Activated naive CD8-positive, alpha-beta T cell treated with anti-CD3 and anti-CD28 coated beads, Interleukin-2, amount 10 ng/mL, durations not matched to agents 7 days and 5 days (primary cell): ENCODE measurements at places on chromosomes 13 and 19. TPM values are rescaled to one million over a fixed set of nuclear protein-coding genes. Genes with fewer than 3 reads are reported as not detected.

DNA sequence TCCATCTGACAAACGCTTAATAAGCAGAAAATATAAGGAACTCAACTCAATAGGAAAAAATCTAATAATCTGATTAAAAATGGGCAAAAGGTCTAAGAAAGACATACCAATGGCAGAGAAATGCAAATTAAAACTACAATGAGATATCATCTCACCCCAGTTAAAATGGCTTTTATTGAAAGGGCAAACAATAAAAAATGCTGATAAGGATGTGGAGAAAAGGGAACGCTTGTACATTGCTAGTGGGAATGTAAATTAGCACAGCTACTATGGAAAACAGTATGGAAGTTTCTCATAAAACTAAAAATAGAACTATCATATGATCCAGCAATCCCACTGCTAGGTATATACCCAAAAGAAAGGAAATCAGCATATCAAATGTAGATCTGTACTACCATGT lies 508.8 kb upstream of the GPC6 start:
- H3K27me3 ChIP-seq: no peaks in the 10 kb centered on the region
- H3K27ac ChIP-seq: no peak overlapping the region
- H3K4me1 ChIP-seq: no peaks in the 10 kb centered on the region
- H3K36me3 ChIP-seq: no peaks in the 10 kb centered on the region

- H3K4me1 ChIP-seq: no peaks in the 10 kb centered on the region
- H3K36me3 ChIP-seq: no peaks in the 10 kb centered on the region
- H3K27ac ChIP-seq: no peak overlapping the region
- H3K4me3 ChIP-seq: no peak overlapping the region
- H3K27me3 ChIP-seq: peaks cover 17% of the 10 kb centered on the region
These were observed 199.4 kb downstream of the ENOX1 start for GRCh38 chr13:43587376-43587775.

TM9SF2 gene
- 58.4 TPM for total RNA-seq

- no peak overlapping the region for H3K4me3 ChIP-seq
- peaks cover 2% of the 10 kb centered on the region for H3K27me3 ChIP-seq
- H3K27ac ChIP-seq: no peak overlapping the region
- H3K4me1 ChIP-seq: no peaks in the 10 kb centered on the region
- no peak for DNase-seq
These were observed 251.0 kb downstream of the UQCRFS1 start for GRCh38 chr19:28961772-28962500.

DNA sequence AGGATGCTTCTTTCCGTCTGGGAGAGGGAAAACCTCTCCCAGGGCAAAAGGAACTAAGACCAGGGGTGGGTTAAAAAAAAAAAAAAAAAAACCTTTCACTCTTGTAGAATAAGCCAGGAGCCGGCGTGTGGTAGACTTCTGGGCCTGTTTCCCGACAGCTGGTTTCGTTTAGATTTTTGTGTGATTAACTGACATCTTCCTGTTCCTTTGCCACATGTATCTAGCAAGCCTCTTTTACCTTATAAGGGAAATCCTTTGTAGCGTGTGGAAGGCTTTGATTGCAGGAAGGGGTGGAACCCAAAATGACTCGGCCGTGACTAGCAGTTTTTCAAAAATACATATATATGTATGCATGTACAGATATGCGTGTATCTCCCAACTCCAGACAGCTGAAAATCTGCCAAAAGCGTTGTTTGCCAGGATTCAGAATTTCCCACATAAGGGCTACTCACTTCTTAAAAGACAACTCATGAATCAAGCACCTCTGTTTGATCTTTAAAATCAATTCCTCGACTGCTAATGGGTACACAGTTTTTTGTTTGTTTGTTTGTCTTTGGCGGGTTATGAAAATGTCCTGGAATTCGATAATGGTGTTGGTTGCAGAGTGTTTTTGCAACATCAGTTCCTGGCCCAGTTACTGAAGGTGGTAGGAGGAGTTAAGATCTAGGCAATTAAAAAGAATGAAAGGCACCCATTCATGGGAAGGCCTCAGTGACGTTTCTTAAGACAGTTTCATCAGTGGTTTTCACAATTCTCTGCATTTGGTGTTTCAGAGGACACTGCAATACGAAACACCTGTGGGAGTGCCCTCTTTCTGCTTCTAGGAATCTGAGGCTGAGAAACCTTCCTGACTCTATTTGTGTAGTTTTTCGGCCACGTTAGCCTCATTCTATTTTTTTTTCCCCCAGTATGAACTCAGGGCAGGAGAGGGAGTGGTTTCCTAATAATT lies 2.7 kb downstream of the TPM4 start:
- peak overlapping the region; percentile 93 for H3K27ac ChIP-seq
- peak overlapping the region; percentile 85 for H3K4me3 ChIP-seq
- peaks cover 46% of the 10 kb centered on the region for H3K36me3 ChIP-seq
- DNase-seq: no peak
- no peaks in the 10 kb centered on the region for H3K27me3 ChIP-seq
- H3K4me1 ChIP-seq: peaks cover 56% of the 10 kb centered on the region

DNA sequence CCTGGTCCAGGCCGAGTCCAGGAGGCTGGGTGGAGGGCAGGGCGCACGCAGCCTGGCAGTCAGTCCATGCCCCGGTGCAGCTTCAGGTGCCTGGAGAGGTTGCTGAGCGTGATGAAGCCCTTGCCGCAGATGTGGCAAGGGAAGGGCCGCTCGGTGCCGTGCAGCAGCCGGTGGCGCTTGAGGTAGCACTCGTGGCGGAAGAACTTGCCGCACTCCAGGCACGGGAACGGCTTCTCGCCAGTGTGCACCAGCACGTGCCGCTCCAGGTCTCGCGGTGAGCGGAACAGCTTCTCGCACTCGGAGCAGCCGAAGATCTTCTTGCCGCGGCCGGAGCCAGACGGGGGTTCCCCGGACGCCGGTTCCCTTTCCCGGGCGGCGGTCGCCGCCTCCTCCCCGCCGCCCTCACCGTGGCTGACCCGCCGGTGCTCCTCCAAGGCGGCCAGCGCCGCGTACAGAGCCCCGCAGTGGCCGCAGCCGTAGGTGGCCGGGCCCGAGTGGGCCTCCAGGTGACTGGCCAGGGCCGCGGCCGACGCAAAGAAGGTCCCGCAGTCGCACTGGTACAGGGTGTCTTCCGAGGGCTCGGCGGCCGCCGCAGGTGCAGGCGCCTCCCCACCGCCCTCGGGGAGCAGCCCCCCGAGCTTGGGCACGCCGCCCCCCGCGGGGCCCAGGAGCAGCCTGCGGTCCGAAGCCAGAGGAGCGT lies 6.8 kb downstream of the FIZ1 start:
- H3K27me3 ChIP-seq: no peaks in the 10 kb centered on the region
- H3K27ac ChIP-seq: no peak overlapping the region
- peaks cover 25% of the 10 kb centered on the region for H3K36me3 ChIP-seq

DNA sequence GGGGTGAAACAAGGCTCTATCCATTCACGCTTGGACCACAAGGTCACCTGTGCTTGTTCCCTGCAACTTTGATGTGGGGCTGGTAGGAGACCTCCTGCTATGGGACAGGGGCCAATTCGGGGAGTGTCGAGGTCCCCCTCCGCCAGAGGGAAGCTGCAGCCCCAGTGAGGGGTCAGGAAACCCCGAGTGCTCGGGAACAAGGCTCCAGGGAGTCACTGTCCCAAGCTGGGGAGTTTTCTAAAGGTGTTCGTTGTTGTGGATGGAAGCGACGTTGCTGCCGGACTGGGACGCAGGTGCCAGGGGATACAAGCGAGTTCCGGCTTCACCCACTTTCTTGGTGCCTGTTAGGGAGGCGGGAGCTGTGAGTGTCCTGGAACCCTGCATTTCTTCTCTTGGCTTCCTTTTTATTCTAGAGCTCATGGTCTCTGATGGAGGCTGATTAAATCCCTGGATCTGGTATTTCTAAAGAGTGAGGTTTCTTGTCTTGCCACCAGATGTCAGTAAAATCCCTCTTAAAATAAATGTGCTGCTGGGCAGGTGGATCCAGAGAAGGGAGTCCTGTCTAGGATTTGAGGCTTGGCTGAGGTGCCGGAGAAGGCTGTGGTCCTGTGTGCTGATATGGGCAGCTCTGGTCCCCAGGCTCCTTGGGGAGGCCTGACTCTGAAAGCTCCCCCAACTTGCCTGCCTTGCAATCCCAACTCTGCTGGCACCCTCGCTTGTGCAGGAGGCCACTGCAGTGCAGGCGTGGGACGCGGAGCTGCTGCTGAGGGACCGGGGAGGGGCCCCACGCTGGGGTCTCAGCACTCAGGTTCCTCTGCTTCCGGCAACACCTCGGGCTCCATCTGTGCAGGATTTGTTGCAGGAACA lies 153.9 kb downstream of the TEX29 start:
- H3K36me3 ChIP-seq: no peaks in the 10 kb centered on the region
- no peaks in the 10 kb centered on the region for H3K4me1 ChIP-seq
- no peak overlapping the region for H3K27ac ChIP-seq
- no peak for DNase-seq

DNA sequence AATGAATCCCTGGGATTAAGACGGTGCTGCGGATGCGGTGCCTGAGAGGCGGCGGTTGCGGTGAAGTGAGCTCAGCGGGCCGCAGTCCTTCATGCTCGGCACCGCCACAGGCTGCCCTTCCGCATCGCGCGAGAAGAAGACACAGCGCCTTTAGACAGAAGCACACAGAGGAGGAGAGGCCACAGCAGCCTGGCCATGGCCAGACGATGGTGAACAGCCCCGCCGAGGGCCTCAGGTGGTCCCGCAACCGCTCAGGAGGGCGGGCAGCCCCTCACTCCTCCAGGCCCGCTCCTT lies 459.2 kb downstream of the MYO16 start:
- H3K27ac ChIP-seq: no peak overlapping the region
- DNase-seq: no peak
- H3K27me3 ChIP-seq: no peaks in the 10 kb centered on the region
- no peaks in the 10 kb centered on the region for H3K36me3 ChIP-seq
- no peak overlapping the region for H3K4me3 ChIP-seq
- H3K4me1 ChIP-seq: no peaks in the 10 kb centered on the region

CYSLTR2 gene
- 4.3 TPM for total RNA-seq

DNA sequence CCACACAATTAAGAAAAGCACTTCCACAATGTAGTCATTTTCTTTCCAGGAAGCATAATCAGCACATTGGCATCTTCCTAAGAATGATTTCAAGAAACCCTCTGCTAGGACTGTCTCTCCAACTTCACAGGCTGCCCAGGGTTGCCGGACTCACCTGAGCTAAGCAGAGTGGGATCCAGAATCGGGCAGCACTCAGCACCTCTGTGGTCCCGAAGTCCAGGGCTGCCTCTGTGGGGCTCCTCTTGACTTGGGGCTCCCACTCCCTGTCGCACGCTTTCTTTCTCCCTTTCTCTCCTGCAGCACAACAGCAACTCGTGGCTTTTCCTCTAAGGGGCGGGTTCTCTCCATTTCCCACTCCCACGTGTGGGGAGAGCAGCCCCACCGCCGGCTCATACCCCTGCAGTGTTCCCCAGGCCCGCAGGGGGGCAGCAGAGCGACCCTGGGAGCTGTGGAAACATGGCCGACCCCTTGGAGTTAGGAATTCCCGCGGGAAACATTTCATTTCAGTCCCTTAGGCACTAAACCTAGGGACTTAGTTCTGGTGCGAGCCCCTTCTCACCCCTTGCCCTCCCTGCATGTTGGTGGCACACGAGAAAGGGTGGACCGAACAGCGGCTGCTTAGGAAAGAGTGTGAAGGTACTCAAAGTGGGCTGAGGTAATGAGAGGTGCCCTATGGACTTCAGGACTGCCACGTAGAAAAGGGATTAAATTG lies at the start of gene TMEM272:
Gene TMEM272, minus strand, starts transcription at position 316 of the 712 bp plus-strand sequence. CDS start 6,647 bp downstream, outside the sequence.
- peak; percentile 72 for DNase-seq
- H3K27me3 ChIP-seq: peaks cover 11% of the 10 kb centered on the region
- H3K4me1 ChIP-seq: peaks cover 12% of the 10 kb centered on the region
- no peaks in the 10 kb centered on the region for H3K36me3 ChIP-seq
- peak within 1 kb of the TSS; percentile 77 for H3K4me3 ChIP-seq

TNNT1 gene
- total RNA-seq: not detected

DNA sequence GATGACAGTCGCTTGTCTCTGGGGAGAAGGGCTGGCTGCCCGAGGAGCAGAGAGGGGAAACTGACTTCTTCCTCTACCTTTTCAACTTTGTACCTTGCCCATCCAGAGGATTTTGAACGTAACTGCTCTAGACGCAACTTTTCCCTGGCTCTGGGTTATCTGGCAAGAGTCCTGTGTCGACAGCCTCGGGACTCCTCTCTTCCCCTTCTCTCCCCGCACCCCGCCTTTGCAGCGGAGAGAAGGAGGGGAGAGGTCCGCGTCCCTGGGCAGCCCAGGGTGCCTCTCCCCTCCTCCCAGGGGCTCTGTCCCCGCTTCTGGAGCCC lies 574 bp downstream of the SH3GL1 start:
- peaks cover 48% of the 10 kb centered on the region for H3K4me1 ChIP-seq
- H3K27ac ChIP-seq: peak overlapping the region; percentile 93
- H3K4me3 ChIP-seq: peak overlapping the region; percentile 97
- peaks cover 23% of the 10 kb centered on the region for H3K36me3 ChIP-seq
- no peak for DNase-seq

GRCh38 chr19:43784981-43785808 lies 4.4 kb upstream of the KCNN4 start:
- H3K27me3 ChIP-seq: peaks cover 10% of the 10 kb centered on the region
- peak overlapping the region; percentile 71 for H3K4me3 ChIP-seq
- H3K4me1 ChIP-seq: peaks cover 35% of the 10 kb centered on the region
- DNase-seq: peak; percentile 59
- no peaks in the 10 kb centered on the region for H3K36me3 ChIP-seq

DNA sequence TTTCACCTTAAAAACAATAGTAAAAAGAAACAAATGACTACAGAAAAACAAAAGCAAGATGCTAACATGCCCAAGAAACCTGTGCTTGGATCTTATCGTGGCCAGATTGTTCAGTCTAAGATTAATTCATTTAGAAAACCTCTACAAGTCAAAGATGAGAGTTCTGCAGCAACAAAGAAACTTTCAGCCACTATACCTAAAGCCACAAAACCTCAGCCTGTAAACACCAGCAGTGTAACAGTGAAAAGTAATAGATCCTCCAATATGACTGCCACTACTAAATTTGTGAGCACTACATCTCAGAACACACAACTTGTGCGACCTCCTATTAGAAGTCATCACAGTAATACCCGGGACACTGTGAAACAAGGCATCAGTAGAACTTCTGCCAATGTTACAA lies 6.0 kb downstream of the CKAP2 start:
- H3K27ac ChIP-seq: peak overlapping the region; percentile 64
- peaks cover 44% of the 10 kb centered on the region for H3K4me1 ChIP-seq
- no peak for DNase-seq
- peaks cover 44% of the 10 kb centered on the region for H3K36me3 ChIP-seq

SCEL gene
- total RNA-seq: not detected

DNA sequence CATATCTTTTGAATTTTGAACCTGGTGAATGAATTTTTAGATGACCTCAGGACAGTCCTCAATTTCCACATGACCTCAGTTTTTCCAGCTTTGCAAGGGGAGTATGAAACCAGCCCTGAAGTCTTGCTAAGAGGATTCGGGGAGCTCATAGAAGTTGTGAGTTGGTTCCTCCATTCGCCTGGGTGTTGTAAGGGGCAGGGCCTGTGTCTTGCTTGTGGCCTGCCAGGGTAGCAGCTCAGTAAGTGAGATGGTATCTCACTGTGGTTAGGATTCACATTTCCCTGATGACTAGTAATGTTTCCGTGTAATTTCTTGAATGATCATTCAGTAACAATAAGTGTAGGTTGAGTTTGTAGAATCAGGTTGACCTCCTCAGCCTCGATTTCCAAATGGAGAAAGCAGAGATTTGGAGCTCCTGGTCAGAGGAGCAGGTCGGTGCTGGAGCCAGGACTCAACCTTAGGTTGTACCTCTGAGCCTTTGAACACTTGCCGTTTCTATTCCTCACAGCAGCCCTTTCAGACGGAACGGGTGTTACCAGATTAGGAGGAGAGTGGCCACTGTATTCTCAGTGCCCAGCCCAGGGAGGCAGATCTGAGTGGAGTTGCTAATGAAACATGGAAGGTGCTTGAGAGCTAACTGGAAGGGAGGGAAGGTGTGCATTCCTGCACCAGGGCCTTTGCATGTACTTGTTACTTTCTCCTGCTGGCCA lies 14.6 kb downstream of the NACC1 start:
- H3K36me3 ChIP-seq: no peaks in the 10 kb centered on the region
- peaks cover 22% of the 10 kb centered on the region for H3K4me1 ChIP-seq
- peak overlapping the region; percentile 70 for H3K27ac ChIP-seq
- H3K27me3 ChIP-seq: no peaks in the 10 kb centered on the region
- no peak for DNase-seq
